Glutamatergic neuron (in vitro differentiated cells): ENCODE measurements at places on chromosomes 2 and 18. TPM values are rescaled to one million over a fixed set of nuclear protein-coding genes. Genes with fewer than 3 reads are reported as not detected.

Gene LYPD6
- 1.5 TPM for total RNA-seq

DNA sequence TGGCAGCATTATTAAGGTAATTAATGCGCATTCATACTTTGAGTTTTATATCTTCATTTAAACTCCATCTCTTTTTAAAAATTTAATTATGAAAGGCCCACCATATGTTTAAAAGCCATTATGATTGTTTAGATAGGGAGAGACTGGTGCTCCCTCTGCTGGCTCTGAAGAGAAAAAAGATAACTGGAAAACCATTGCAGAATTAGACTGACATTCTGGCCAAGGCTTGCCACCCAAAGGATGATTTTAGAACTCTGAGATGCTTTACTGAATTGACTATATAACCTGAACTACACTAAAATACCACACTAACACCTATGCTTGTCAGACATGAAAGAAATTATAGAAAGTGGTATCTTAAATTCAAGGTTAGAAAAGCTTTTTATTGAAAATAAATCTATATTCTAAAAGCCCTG, 127.6 kb upstream of the SPOPL start:
- no peak for DNase-seq
- H3K4me3 ChIP-seq: no peak overlapping the region
- H3K27ac ChIP-seq: no peak overlapping the region
- no peaks in the 10 kb centered on the region for H3K4me1 ChIP-seq
- no peaks in the 10 kb centered on the region for H3K27me3 ChIP-seq

Gene POTEJ
- total RNA-seq: not detected

DNA sequence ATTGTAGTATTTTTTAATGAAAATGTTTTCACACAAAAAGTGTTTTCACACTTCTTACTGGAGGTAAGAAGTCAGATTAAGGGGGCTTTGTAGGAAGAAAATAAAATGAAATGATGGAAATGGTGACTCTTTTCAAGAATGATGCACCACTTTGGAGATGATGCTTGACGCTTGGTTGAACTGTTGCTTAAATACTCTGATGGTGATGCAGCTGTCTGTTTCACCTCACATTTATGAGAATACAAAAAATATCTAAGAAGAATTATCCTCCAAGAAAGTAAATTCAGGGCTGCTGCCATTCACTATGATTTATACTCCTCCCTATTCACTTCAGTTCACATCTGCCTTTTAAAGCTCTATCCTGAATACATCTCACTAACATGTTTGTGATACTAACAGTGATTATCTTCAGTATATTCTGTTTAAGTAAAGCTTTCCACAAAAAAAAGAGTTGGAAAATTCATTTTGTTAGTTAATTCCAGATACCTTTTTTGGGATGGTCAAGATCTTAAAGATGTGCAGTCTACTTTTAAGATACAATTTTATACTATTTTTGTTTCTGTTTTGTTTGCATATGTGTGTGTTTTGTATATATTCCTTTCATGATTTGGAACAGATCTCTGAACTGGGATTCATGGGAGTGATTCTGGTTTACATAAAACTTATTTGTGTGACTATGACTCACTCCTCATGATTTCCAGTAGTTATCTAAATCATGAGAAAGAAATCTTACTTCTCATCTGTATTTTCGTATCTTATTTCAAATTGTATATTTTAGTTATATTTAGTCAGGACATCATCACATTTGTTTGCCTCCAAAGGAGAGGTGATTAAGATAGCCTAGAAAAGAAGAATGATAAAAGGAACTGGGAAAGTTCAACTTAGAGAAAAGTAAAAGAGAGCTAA, 53.1 kb downstream of the SLC39A10 start:
- H3K36me3 ChIP-seq: no peaks in the 10 kb centered on the region
- H3K27me3 ChIP-seq: no peaks in the 10 kb centered on the region
- H3K4me3 ChIP-seq: no peak overlapping the region
- H3K4me1 ChIP-seq: no peaks in the 10 kb centered on the region
- no peak overlapping the region for H3K27ac ChIP-seq

GRCh38 chr18:69949538-69949936, 1.9 kb upstream of the CD226 start:
- no peak overlapping the region for H3K27ac ChIP-seq
- H3K36me3 ChIP-seq: no peaks in the 10 kb centered on the region
- no peaks in the 10 kb centered on the region for H3K4me1 ChIP-seq
- no peaks in the 10 kb centered on the region for H3K27me3 ChIP-seq

DNA sequence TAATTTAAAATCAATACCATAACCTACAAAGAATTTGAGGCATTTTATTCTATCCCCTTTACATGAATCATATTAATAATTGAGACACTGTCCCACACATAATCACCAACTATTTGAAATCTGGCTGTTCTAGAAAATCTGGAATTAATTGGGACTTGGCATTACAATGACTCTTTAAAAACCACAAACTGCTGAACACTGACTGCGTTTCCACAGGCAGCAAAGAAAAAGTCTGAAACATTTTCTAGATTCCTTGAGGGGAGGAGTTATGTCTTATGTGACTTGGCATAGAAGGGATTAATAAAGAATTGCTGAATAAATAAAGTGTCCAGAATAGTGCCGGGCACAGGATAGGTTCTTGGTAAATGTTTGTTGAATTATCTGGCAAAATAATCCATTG, 61.4 kb downstream of the GPR39 start:
- H3K4me3 ChIP-seq: no peak overlapping the region
- no peak overlapping the region for H3K27ac ChIP-seq
- no peaks in the 10 kb centered on the region for H3K36me3 ChIP-seq
- peaks cover 14% of the 10 kb centered on the region for H3K4me1 ChIP-seq
- H3K27me3 ChIP-seq: peaks cover 5% of the 10 kb centered on the region

Gene LHCGR
- not detected for total RNA-seq
